M059J (cell line): ENCODE measurements at places on chromosomes 6 and 20. TPM values are rescaled to one million over a fixed set of nuclear protein-coding genes. Genes with fewer than 3 reads are reported as not detected.

- peak; percentile 53 for DNase-seq
These were observed 68.1 kb downstream of the HFE start for GRCh38 chr6:26155061-26155930.

DNA sequence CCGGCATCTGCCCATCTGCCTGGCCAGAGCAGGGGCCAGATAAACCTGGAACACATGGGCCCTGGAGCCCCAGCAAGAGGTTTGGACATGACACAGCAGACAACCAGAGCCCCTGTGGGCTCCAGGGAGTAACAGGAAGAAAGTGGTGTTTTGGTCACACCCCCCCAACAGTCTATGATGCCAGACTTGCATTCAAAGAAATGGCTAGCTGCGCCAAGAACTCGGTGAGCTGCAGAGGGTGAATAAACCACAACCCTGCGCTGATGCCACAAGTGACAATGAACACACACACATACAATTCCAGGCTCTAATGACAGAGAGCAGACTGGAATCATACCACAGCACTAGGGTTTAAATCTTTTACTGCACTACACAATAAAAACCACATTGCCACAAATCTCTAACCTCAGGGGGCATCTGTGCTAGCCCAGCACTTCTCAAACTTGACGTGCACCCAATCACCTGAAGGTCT, 34.0 kb downstream of the TRERF1 start:
- DNase-seq = peak; percentile 66

DNA sequence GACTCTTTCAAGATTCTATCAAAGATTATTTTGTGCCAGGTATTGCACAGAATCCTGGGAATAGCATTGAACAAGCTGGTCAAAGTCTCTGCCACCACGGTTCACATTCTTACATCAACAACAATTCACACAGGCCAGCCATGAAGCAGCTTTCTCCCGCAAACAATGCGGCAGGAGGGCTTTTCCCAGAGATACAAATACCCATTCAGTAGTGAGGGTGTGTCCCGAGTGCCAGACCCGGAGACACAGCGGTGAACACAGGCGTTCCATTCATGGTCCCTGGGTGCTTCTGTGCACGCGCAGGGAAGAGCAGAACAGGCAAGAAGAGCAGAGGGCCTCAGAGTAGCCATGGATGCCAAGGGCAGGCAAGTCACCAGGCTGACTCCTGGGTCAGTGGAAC, 83.3 kb upstream of the PDE10A start:
- no peak for DNase-seq

- no peak for DNase-seq
These were observed 31.2 kb downstream of the CEP43 start for GRCh38 chr6:167030222-167031072.

- peak; percentile 51 for DNase-seq
These were observed 93.8 kb upstream of the MARCKS start for GRCh38 chr6:113763311-113763766.

GRCh38 chr6:125481056-125481455, 179.3 kb upstream of the HDDC2 start:
- no peak for DNase-seq

ACTL10 gene
- total RNA-seq = not detected in 2 replicates

MYB gene
- 5.1 and 7.4 TPM in 2 replicates for total RNA-seq

TCF15 gene
- not detected in 2 replicates for total RNA-seq
